Stimulated activated CD8-positive, alpha-beta memory T cell treated with anti-CD3 and anti-CD28 coated beads, Interleukin-12 subunit alpha, Interleukin-12 subunit beta, amount 100 ng/mL, for 1 hour (primary cell): ENCODE measurements at places on chromosomes 6 and 20.

GRCh38 chr20:50468378-50468798, 41.8 kb upstream of the PTPN1 start:
- no peak for DNase-seq

DNA sequence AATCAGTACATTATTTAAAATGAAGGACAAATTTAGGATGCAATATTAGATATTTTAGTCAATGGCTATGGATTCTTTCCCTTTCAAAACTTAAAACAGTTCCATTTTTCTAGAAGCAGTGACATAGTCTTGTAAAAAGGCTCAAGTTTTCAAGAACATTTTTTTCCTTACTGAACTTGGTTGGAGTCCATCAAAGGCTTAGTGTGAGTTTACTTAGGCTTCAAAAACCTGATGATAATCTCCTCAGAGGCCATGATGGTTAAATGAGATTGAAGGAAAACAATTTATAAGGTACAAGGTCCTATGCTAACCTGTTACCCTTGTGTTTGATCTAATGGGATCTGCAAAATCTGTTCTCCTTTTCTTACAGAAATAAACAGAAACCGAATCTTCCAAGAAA, 531.8 kb downstream of the UTRN start:
- DNase-seq, result no peak

- DNase-seq, result no peak
These were observed 12.7 kb downstream of the DEF6 start for GRCh38 chr6:35310265-35310831.

GRCh38 chr20:46566125-46566524, 15.7 kb upstream of the OCSTAMP start:
- DNase-seq, result no peak

- DNase-seq, result no peak
These were observed 14.4 kb downstream of the PFDN4 start for GRCh38 chr20:54221996-54222890.

DNA sequence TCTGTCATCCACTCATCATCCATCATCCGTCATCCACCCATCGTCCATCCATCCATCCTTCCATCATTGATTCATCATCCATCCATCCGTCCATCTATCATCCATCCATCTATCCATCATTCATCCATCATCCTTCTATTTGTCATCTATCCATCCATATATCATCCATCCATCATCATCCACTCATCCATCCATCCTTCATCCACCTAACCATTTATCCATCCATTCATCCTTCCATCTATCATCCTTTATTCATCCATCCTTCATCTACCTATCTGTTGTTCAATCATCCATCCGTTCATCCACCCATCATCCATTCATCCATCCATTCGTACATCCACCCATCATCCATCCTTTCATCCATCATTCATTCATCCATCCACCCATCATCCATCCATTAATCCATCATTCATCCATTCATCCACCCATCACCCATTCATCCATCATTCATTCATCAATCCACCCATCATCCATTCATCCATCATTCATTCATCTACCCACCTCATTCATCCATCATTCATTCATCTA, 266.4 kb downstream of the CDH4 start:
- DNase-seq, result no peak

DNA sequence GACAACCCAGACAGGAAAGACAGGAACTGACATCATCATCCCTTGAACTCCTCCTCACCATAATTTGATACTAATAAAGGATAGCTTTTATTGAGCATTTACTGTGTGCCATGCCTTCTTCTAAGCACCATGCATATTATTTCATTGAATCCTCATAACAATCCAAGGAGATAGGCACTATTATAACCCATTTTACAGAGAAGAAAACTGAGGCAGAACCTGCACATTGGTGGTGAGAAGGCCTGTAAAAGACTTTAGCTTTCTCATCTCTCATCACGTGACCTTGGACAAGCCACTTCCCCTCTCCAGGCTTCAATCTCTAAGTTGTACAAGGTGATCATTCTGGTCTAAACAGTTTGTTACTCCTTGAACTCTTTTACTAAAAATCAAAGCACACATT, 34.5 kb upstream of the PREX1 start:
- no peak for DNase-seq

GRCh38 chr20:38222231-38222922, 38.2 kb downstream of the KIAA1755 start:
- peak; percentile 11 for DNase-seq

GRCh38 chr6:139647016-139647415, 272.6 kb upstream of the CITED2 start:
- DNase-seq, result no peak

- DNase-seq, result no peak
These were observed 130.1 kb downstream of the NFATC2 start for GRCh38 chr20:51412333-51412871.

- no peak for DNase-seq
These were observed 207.8 kb upstream of the FOXQ1 start for GRCh38 chr6:1103945-1104623.

GRCh38 chr6:25714765-25715164, 39.8 kb upstream of the SLC17A4 start:
- DNase-seq, result no peak

GRCh38 chr6:143333081-143333480, 117.4 kb downstream of the ADAT2 start:
- DNase-seq, result no peak

- no peak for DNase-seq
These were observed 48.6 kb downstream of the FKBP5 start for GRCh38 chr6:35640017-35640664.

DNA sequence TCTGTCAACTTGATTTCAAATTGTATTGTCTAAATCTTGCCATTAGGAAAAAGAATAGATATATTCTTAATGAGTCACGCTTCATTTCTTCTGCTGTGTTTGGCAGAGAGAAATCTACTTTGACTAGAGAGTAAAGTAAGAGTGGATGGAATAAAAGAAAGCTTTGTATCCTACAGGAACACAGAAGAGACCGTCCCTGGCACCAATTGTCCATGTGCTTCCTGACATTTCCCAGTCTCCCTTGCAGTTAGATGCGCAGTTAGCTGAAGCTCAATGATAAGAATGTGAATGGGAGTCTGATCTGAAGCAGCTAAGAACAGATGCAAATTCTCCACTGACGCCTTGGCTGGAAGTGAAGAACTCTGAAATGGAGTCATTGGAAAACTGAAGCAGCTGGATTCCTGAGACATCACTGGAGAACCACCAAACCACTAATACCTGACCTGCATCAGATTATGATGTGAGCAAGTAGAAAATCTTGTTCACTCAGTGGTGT, 528.2 kb upstream of the MARCKS start:
- DNase-seq, result no peak
